ENCODE measurements at places on chromosomes 16 and 17.

GRCh38 chr16:66608241-66609138 is 4.0 kb downstream of the CMTM3 start:
- DNase-seq: peak; percentile 94

GRCh38 chr17:14201021-14201987 is 35.4 kb downstream of the CDRT15 start:
- no peak for DNase-seq

DNA sequence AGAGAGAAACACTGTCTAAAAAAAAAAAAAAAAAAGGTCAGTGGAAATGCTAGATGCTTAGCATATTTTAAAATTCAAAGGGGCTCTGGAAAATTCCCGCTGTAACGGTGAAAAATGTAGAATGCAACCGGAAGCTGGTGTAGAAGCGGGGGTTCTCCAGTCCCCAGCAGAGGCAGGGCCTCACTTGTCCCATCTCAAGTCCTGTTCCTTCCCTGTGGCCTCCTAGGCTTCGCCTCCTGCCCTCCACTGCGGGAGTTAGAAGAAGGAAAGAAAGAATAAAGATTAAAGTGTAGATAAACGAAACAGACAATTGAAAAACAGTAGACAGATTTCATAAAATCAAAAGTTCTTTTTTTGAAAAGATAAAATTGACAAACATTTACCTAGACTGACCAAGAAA is 14.8 kb upstream of the ZNF287 start:
- DNase-seq: no peak

DNA sequence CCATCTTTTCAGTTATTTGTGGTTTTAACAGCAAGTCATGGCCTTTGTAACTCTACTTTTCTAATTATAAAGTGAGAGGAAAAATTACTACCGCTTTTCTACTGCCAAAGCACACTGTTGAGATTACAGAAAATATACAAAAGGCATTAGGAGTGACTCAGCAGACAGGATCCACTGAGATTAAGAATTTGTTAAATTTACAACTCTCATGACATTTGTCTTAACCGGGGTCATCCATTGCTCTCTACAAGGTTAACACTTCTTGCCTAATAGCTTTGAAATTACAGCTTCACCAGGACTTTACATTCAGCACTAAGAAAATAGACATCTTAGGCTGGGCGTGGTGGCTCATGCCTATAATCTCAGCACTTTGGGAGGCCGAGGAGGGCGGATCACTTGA is 93.4 kb downstream of the SSH2 start:
- DNase-seq: peak; percentile 29

DNA sequence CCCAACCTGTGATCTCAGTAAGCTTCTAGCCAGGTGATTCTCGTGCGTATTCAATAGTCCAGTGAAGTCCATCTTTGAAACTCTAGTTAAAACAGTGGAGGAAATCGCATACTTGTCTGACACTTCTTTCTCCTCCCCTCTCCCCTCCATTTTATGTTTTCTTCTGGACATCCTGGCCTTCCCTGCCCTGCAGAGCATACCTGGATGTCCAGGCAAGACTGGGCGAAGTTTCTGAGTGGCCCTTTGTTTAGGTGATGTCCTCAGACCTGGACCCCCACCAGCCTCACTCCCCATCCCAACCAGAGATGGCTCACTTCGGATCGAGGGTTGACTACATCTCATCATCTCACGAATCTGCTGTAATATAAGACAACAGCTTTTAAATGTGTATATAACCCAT is 65.7 kb downstream of the CCDC182 start:
- no peak for DNase-seq

GRCh38 chr17:8658810-8659209 is 28.3 kb upstream of the MYH10 start:
- DNase-seq: no peak

DNA sequence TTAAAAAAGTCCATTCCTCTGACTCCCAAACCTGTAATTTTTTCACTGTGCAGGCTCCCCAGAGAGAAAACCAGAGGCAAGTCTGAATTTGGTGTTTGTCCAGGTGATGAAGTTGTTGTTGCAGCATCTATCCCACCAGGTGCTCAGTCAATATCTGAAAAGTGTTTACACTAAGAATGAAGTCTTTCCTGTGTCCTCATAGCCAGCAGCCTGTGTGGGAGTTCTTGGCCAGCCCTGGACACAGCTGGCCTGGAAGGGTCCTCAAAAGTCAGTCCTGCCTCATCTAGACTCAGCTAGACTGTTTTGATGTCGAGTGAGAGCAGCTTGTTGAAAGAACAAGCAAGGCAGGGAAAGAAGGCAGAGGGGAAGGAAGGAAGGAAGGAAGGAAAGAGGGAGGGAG is 3.3 kb upstream of the PMP22 start:
- DNase-seq: no peak

All from AG08395 (cell line).